ENCODE measurements at places on chromosomes 6 and 20. TPM values are rescaled to one million over a fixed set of nuclear protein-coding genes. Genes with fewer than 3 reads are reported as not detected.

- H3K4me1 ChIP-seq = peaks cover 19% of the 10 kb centered on the region
- peaks cover 5% of the 10 kb centered on the region for H3K36me3 ChIP-seq
- no peak overlapping the region for H3K27ac ChIP-seq
- no peak overlapping the region for H3K4me3 ChIP-seq
- no peak for DNase-seq
These were observed 27.2 kb downstream of the DUSP22 start for GRCh38 chr6:319177-320131.

Gene ADAM33
- not detected for total RNA-seq

Gene FAM83C
- total RNA-seq = not detected

DNA sequence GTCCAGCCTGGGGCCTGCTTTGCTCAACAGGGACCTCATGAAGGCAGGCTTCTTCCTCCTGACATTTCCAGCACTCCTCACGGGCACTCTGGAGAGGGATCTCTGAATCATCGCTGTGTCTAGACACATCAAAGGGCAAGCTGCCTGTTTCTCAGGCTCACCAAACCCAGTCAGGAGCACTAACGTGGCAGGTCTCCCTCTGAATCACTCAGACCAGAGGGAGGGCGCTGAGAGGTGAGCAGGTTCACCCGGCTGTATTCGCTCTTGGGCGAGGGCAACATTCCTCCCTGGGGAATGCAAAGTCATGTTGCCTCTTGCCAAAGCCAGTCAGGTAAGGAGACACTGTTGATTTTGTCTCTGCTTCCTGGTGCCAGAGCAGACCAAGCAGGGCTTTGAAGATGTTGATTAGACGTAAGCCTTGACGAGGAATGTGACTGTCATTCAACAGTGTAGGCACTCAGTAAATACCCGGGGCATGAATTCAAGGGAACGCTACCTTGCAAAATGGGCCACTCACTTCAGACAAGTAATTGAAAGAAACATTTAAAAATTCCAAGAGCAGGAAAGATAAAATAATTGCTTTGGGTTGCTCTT lies 50.1 kb downstream of the CYP24A1 start:
- no peak overlapping the region for H3K27ac ChIP-seq
- no peak for DNase-seq
- H3K4me1 ChIP-seq = no peaks in the 10 kb centered on the region
- no peaks in the 10 kb centered on the region for H3K36me3 ChIP-seq
- no peak overlapping the region for H3K4me3 ChIP-seq

DNA sequence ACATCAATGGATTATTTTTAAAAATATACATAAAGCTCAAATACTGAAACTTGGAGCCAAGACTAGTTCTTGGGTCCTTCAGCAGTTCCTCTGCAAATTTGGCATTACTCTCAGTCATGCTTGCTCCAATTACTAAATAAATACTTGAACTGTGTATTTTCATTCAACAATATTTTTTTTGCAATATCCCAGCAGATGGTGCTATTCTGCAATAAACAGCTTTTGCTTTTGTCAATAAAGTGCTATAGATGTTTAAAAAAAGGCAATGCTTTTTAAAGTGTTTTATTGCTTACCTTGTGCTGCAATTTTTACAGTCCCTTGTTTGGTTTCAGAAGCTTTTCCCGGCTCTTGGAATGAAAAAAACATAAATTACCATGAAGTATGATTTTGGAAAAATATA lies 243.4 kb downstream of the TRDN start:
- DNase-seq = no peak
- H3K27me3 ChIP-seq = no peaks in the 10 kb centered on the region
- H3K27ac ChIP-seq = no peak overlapping the region
- no peaks in the 10 kb centered on the region for H3K36me3 ChIP-seq
- H3K4me1 ChIP-seq = no peaks in the 10 kb centered on the region

DNA sequence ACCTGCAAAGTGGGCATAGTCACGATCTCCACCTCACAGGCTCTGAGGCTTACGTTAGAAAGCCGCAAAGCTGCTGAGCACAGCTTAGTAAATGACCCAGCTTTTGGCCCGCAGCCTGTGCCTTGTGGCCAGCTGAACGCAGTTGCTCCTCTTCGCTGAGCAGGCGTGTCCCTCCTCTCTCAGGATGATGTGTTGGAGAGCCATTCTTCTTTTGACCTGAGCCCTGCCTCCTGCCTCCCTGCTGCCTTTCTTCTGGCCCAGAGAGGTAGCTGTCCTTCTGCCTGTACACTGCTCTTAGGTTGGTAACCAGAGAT lies 47.6 kb upstream of the MYL9 start:
- H3K27ac ChIP-seq = peak overlapping the region; percentile 18
- peaks cover 41% of the 10 kb centered on the region for H3K4me1 ChIP-seq
- peaks cover 4% of the 10 kb centered on the region for H3K36me3 ChIP-seq
- no peaks in the 10 kb centered on the region for H3K27me3 ChIP-seq
- H3K4me3 ChIP-seq = no peak overlapping the region

DNA sequence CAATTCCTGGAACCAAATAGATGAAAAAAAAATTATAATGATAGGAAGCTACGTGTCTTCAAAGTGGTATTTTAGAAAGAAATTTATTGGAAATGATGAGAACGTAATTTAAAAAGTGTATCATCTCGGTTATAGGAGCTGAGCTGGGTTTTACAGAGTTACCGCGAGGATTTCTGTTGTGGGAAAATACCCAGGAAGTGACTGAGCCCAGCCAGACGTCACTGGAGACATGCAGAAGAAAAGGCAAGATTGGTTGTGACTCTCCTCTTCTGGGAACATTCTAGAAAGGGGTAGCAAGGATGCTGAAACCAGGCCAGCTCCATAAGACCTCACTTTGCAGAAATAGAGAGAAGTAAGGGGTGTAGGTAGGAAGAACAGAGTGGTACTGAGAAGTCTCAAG lies 95.9 kb upstream of the ADGRF1 start:
- no peaks in the 10 kb centered on the region for H3K27me3 ChIP-seq
- H3K27ac ChIP-seq = no peak overlapping the region
- H3K4me3 ChIP-seq = no peak overlapping the region
- peaks cover 4% of the 10 kb centered on the region for H3K4me1 ChIP-seq

- H3K27me3 ChIP-seq = peaks cover 21% of the 10 kb centered on the region
- DNase-seq = no peak
- H3K4me1 ChIP-seq = no peaks in the 10 kb centered on the region
- no peaks in the 10 kb centered on the region for H3K36me3 ChIP-seq
- no peak overlapping the region for H3K27ac ChIP-seq
These were observed 15.6 kb downstream of the ARHGAP40 start for GRCh38 chr20:38617011-38617829.

GRCh38 chr6:121338366-121338765 lies 4.1 kb upstream of the TBC1D32 start:
- no peak overlapping the region for H3K4me3 ChIP-seq
- no peaks in the 10 kb centered on the region for H3K36me3 ChIP-seq
- peaks cover 10% of the 10 kb centered on the region for H3K27me3 ChIP-seq
- no peak for DNase-seq
- no peak overlapping the region for H3K27ac ChIP-seq

DNA sequence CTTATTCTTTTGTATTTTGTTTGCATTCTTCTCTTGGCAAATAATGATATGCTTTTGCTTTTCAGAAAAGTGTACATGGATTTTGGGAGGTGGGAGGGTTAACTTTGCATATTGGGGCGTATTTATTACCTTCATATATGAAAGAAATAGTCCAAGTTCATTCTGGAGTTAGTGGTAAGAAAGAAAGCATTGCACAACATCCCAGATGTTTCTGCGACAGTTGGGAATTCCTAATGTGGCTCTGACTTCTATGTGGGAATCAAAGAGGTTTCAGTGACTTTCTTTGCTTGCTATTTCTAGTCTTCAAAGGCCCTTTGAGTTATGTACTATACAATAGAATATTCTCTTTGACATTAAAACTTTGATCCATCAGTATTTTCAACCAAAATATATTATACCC lies 78.1 kb downstream of the MMUT start:
- H3K4me3 ChIP-seq = no peak overlapping the region
- H3K27me3 ChIP-seq = no peaks in the 10 kb centered on the region
- DNase-seq = no peak

DNA sequence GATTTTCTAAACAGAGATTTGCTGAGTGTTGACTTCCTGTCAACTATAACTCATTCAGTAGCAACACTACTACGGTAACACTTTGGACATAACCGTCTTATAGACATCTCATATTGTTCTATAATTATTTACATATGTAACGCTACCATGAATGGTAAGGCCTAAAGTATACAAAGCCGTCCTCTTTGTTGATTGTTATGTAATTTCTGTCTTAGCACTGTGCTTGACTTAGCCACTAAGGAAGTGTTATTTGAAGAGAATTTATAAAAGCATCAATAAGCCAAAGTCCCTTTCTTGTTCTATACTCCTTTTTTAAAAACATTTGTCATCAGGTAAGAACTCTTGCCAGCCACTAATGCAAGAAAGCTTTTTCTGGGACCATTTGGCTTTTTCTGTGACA lies 240.6 kb downstream of the MEI4 start:
- no peak overlapping the region for H3K4me3 ChIP-seq
- H3K4me1 ChIP-seq = no peaks in the 10 kb centered on the region
- no peak overlapping the region for H3K27ac ChIP-seq
- H3K27me3 ChIP-seq = no peaks in the 10 kb centered on the region
- no peak for DNase-seq

DNA sequence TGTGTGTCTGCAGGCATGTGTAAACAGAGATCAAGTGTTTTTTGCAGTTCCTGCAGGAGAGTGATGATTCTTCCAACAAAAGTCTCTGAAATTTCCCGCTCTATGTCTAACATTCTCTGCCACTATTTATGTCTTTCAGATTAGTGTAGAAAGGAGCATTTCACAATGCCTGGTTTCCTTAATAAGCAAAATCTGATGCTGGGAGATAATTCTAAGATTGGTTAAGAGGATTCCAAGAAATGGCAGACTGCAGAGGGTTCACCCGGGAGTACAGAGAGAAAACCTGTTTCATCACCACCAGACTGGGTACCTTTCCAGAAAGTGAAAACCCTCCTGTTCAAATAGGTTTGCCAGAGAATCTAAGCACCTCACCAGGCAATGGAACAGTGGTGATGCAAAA lies 62.7 kb downstream of the FOXC1 start:
- DNase-seq = no peak
- no peaks in the 10 kb centered on the region for H3K4me1 ChIP-seq
- H3K36me3 ChIP-seq = no peaks in the 10 kb centered on the region
- no peak overlapping the region for H3K27ac ChIP-seq

- H3K4me1 ChIP-seq = no peaks in the 10 kb centered on the region
- no peaks in the 10 kb centered on the region for H3K36me3 ChIP-seq
- no peak overlapping the region for H3K4me3 ChIP-seq
- H3K27me3 ChIP-seq = peaks cover 4% of the 10 kb centered on the region
These were observed 35.1 kb downstream of the DSE start for GRCh38 chr6:116405652-116406356.

- no peaks in the 10 kb centered on the region for H3K4me1 ChIP-seq
- H3K27me3 ChIP-seq = peaks cover 16% of the 10 kb centered on the region
- H3K27ac ChIP-seq = no peak overlapping the region
- H3K36me3 ChIP-seq = no peaks in the 10 kb centered on the region
These were observed 56.5 kb downstream of the OR2J2 start for GRCh38 chr6:29227235-29227634.

DNA sequence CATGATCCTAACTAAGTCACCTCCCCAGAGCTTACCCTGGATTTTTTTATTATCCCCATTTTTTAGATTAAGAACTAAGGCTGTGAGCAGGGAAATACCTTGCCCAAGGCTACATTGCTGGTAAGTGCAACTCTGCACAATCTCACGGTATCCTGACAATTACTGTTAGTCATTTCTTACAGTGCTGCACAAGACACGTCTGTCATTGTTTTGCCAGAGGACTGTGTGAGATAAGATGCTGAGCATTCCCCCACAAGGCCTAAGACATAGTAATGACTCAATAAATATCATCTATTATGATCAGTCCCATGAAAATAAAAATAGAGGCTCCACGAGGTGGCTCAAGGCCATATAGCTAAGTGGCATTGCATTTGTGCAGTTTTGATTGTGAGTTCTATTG lies 21.0 kb downstream of the PFDN4 start:
- no peaks in the 10 kb centered on the region for H3K27me3 ChIP-seq
- H3K4me1 ChIP-seq = peaks cover 4% of the 10 kb centered on the region
- H3K36me3 ChIP-seq = no peaks in the 10 kb centered on the region
- no peak for DNase-seq
- H3K4me3 ChIP-seq = no peak overlapping the region

DNA sequence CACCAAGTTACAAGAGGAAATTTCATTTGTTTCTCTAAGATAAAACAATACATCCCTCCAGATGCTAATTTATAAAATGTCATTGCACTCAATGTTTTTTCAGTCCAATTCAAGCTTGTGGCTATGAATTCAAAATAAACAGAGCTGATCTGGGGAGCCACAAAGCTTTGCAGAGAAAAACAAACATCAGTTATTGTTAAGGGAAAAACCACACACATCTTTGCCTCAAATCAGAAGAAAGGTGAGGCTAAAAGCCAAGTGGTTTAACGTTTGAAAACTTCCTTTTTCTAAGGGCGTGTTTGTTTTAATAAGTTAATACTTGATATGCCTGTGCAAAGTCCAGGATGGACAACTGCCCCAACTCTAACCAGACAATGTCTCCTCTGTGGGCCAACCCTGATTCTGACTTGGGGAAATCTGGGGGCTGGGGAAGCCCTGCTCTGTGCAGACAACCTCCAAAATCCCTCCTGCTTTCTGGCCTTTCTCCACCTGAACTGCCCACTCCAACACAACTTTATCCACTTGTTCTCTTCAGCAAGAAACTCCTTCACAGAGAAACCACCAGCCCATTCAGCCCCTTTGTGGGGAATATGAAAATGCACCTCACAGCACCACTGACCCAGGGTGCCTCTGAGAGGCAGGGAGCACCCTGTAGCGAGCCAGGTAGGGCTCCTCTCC lies 44.6 kb upstream of the NT5E start:
- no peaks in the 10 kb centered on the region for H3K27me3 ChIP-seq
- no peaks in the 10 kb centered on the region for H3K36me3 ChIP-seq
- no peak for DNase-seq
- H3K4me3 ChIP-seq = peak overlapping the region; percentile 30
- peaks cover 71% of the 10 kb centered on the region for H3K4me1 ChIP-seq
- peak overlapping the region; percentile 79 for H3K27ac ChIP-seq

Gene HSD17B8
- 14.1 TPM for total RNA-seq

- no peak for DNase-seq
- no peak overlapping the region for H3K4me3 ChIP-seq
- no peaks in the 10 kb centered on the region for H3K27me3 ChIP-seq
- no peak overlapping the region for H3K27ac ChIP-seq
These were observed 560.8 kb downstream of the CD109 start for GRCh38 chr6:74256781-74257180.

Gene DEF6
- total RNA-seq = 191 TPM

Gene BTN1A1
- total RNA-seq = not detected

Gene NEURL2
- total RNA-seq = 1.1 TPM
